ENCODE measurements at places on chromosomes 3 and 15. TPM values are rescaled to one million over a fixed set of nuclear protein-coding genes. Genes with fewer than 3 reads are reported as not detected.

- DNase-seq = no peak
Measured at GRCh38 chr3:103349760-103350159, 914.9 kb downstream of the ZPLD1 start.

- DNase-seq = no peak
Measured at GRCh38 chr3:141255846-141256261, 24.2 kb downstream of the PXYLP1 start.

- no peak for DNase-seq
Measured at GRCh38 chr15:74333093-74333492, 34.4 kb downstream of the CYP11A1 start.

DNA sequence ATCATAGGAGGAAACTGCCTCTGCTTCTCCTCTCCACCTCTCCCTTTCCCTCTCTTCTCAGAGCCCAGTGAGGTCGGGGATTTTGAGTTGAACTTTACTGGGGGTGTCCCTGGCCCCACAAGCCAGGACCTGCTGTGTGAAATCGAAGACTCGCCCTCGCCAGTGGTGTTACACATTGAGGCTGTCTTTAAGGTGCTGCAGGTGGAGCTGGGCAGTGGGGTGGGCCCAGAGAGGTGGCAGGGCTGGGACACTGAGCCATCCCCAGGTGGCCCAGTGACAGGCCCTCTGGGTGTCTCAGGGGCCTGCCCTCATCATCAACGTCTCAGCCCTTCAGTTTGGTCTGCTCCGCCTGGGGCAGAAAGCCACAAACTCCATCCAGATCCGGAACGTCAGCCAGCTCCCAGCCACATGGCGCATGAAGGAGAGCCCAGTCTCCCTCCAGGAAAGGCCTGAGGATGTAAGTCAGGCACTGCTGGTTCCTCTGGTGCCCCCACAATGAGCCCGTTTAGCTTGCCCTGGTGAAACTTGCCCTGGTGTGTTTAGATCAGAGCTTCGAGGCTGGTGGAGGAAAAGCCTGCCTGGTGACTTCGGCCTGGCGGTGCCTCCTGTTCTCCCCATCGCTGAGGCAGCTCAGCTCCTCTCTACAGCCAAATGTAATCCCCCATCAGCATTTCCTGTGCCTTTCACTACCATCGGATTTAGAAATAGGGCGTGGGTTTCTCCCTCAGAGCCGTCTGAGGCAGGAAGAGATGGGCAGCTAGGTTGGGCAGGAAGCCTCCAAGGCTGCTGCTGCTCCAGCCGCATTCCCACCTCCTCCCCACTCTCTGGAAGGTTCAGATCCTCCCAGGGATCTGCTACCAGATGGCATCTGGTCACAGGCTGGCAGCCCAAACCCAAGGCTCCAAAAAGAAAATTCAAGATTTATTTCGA lies 39.2 kb downstream of the ACAA1 start:
- no peak for DNase-seq

Gene MYO5C
- 8.5 TPM for polyA plus RNA-seq

Gene ZNF639
- 37.8 TPM for polyA plus RNA-seq

Gene LRRK1
- polyA plus RNA-seq = 5.6 TPM

Gene UROC1
- polyA plus RNA-seq = 0.10 TPM

GRCh38 chr3:54772051-54772450 lies 155.8 kb downstream of the LRTM1 start:
- DNase-seq = no peak

Gene OR5H6
- not detected for polyA plus RNA-seq

- no peak for DNase-seq
Measured at GRCh38 chr3:172846103-172846561, 95.6 kb downstream of the ECT2 start.

DNA sequence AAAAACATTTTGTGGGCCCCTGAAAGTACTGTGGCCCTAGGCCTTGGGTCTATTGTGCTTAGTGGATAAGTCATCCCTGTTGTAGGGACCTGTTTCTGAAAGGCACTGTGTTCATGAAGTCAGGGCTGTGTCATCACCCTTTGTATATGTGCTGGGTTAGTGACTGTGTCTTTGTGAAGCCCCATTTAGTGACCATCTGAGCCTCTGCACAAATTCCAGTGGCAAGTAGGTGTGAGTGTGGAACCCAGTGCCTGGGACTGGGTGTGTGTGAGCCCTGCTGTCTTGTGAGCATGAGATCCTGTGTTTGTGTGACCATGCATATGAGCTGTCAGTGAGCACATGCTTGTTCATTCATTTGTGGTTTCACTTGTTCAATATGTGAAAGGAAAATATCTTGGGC lies 1.2 kb upstream of the HYAL1 start:
- DNase-seq = no peak

Data from forelimb muscle (tissue), 1 donor.